ENCODE measurements at places on chromosomes 6 and 20. TPM values are rescaled to one million over a fixed set of nuclear protein-coding genes. Genes with fewer than 3 reads are reported as not detected.

EBF4 gene
- 11.4 TPM for total RNA-seq

DNA sequence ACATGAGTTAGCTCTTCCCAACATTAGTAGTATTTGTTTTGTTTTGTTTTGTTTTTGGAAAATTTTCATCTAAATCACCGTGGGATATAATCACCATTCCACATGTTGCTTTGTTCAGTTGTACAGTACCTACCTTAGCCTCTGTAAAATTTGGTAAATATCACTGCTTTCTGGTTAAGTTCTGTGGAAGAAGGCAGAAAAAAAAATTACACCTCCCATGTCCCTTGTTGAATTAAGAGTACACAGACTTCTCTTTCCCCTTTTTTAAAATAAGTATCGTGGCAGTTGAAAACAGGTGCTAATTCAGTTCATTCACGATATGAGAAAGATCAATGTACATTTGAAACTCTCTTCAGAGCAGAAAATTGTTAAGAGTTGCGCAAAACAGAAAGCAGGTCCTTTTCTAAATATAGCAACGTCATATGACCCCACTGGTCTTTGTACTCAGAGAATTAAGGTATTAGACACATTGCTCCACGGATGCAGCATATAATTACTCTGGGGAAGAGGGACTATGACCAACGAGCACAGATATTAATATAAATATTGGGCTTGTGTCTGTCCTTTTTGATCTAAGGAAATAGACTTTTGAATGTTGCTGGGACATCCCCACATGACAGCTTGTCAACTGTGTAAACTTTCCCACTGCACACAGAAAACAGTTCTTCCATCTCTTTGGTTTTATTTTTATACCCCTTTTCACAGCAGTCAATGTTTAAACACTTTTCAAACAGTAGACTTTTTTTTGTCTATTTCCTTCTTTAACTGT lies 58.6 kb upstream of the ZNF217 start:
- no peak for DNase-seq

STK4 gene
- 32.6 TPM for total RNA-seq

CNPY3 gene
- total RNA-seq = 57.6 TPM

GRCh38 chr20:62020935-62021701 lies 44.6 kb downstream of the TAF4 start:
- DNase-seq = no peak

HCK gene
- total RNA-seq = not detected

- DNase-seq = no peak
These were observed 65.6 kb upstream of the HTR1E start for GRCh38 chr6:86871681-86872080.

IRF4 gene
- total RNA-seq = not detected

GRCh38 chr6:74000666-74001490 lies 304.9 kb downstream of the CD109 start:
- no peak for DNase-seq

FERMT1 gene
- 7.1 TPM for total RNA-seq

- no peak for DNase-seq
These were observed 29.9 kb downstream of the HS3ST5 start for GRCh38 chr6:114312931-114313330.

- no peak for DNase-seq
These were observed 1.2 kb downstream of the MAK start for GRCh38 chr6:10837009-10837621.

GRCh38 chr20:45935416-45936046 lies 1.0 kb downstream of the PCIF1 start:
- DNase-seq = no peak

DNA sequence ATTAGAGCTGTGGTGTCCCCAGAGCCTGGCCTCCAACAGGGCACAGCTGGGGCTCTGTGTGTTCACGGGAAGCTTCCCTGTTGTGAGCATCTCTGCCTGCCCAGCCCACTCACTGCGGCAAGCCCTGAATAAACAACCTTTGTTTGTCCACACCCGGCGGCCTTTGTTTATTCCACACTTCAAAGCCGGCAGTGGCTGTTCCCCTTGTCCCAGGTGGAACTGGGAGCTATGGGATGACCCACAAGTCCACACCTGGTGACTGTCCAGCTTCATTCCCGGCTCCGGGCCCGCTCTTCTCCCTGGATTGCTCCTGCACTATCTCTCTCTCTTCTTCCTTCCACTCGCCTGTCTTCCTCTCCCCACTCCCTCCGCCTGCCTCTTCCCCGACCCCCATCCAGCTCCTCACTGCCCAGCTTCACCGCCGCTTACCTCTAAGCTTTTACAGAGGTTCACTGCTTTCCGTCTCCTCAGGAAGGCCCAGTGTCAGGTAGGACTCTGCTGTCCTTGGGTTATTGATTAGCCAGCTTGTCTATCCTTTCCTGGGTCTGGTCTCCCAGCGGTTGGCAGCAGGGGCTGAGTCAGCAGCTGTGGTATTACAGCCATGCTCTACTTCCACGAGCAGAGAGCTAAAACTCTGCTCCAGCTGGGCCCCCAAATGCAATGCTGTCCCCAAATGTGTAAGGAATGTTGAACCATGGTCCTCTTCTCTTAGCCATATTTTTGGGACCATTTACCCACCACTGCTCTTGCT lies 17.8 kb downstream of the DACT2 start:
- no peak for DNase-seq

DNA sequence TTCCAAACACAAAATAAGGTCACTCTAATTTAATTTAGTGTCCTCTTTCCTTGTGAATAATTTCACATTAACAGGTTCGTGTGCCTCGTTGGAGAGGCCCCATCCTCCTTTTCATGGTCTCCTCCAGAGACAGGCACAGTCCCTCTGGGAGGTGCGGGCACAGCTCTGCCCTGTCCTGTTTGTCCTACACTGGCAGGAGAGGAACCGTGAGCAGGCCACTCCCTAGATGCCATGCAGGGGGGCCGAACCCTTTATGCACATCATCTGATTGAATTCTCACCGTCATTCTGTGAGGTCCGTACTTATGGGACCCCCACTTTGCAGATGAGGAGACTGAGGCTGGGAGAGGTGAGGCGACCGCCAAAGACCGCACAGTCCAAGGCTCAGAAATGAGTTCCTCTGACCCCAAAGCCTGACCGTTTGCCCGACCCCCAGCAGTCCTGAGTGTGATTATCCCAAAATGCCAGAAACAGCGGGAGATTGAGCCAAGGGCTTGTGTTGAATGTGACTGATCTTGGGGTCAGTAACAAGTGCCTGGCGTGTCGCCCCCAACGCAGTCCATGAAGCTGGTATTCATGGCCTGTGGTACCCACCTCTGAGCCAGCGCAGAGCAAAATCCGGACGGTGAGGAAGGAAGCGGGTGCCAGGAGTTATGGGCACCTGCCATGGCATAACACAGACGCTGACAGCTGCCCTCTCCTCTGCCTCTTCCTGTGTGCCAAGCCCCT lies 43.5 kb downstream of the PMEPA1 start:
- no peak for DNase-seq

DNA sequence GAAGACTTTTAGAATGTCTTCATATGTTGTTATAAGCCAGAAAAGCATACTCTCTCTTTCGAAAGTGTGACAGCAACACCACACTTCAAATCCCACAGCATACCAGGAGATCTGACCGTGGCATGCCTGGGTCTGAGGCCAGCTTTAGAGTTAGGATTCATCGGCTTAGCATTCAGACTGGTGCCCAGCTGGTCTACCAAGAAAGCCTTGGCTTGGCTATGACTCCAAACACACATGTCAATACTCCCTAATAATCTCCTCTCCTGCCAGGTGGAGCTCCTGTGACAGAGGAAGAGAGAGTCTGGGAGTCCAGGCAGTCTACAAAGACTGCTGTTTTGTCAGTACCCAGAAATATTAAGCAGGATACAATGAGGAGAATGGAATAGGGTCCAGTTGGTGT lies 77.1 kb upstream of the MAN1A1 start:
- no peak for DNase-seq

ERVFRD-1 gene
- not detected for total RNA-seq

DNA sequence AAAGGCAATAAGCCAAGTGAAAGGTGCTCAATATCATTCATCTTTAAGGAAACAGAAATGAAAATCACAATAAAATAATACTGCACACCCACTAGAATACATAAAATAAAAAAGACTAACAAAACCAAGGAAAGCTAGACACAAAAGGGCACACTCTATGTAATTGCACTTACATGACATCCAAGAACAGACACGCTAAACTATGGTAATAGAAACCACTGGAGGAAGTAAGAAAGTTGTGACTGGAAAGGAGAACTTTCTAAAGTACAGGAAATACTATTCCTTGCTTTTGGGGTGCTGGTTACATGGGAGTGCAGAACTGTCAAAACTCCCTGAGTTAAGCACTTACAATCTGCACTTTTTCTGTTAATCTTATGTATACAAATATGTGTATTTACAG lies 253.7 kb upstream of the RUNX2 start:
- no peak for DNase-seq

GRCh38 chr20:63176427-63177133 lies 39.4 kb downstream of the YTHDF1 start:
- no peak for DNase-seq

Data from type B pancreatic cell (in vitro differentiated cells).